ENCODE measurements at places on chromosomes 7 and 10. TPM values are rescaled to one million over a fixed set of nuclear protein-coding genes. Genes with fewer than 3 reads are reported as not detected.
A peak's percentile ranks its signal among the peaks of the same experiment; 100 is the strongest.

Gene ERVW-1
- total RNA-seq = not detected

Gene OR2A12
- not detected for total RNA-seq

Gene FUOM
- total RNA-seq = 13.8 TPM

Gene AKR1C8
- total RNA-seq = not detected

Gene EBLN1
- total RNA-seq = not detected

Gene OPN4
- total RNA-seq = not detected

Gene CRYGN
- total RNA-seq = 0.42 TPM

Gene BHLHA15
- total RNA-seq = not detected

Gene STEAP1
- 37.9 TPM for total RNA-seq

Gene FBXL13
- 1.7 TPM for total RNA-seq

- no peak for DNase-seq
Observed at GRCh38 chr10:7153750-7154149, 257.1 kb downstream of the SFMBT2 start.

DNA sequence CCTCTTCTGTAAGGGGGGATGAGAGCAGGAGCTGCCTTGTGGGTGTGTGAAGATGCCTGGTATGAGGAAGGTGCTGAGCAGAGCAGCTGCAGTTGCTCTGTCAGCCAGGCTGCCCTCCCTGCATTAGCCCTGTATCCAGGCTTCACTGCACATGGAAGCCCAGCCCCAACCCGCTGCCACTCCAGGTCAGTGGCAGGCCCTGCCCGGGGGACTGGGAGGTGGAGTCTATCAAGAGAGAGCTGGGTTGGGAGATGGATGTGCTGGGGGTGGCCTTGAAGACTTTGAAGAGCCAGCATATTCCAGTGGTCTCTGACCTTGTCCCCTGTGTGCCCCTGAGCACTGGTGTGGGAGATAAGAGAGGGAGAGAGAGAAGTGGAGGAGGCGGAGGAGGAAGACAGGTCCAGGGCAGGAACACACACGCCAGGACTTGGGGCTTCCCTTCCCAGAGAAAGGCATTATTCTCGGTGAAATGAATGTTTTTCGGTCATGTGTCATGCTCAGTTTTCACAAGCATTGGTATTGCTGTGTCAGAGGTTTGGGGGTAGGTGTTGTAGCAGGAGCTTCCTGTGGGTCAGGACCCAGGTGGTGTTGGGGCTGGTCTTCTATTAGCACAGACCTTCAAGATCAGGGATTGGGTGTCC is 2.6 kb downstream of the PPIF start:
- DNase-seq = peak; percentile 82

GRCh38 chr10:46025406-46025805 is 5.0 kb downstream of the NCOA4 start:
- no peak for DNase-seq

DNA sequence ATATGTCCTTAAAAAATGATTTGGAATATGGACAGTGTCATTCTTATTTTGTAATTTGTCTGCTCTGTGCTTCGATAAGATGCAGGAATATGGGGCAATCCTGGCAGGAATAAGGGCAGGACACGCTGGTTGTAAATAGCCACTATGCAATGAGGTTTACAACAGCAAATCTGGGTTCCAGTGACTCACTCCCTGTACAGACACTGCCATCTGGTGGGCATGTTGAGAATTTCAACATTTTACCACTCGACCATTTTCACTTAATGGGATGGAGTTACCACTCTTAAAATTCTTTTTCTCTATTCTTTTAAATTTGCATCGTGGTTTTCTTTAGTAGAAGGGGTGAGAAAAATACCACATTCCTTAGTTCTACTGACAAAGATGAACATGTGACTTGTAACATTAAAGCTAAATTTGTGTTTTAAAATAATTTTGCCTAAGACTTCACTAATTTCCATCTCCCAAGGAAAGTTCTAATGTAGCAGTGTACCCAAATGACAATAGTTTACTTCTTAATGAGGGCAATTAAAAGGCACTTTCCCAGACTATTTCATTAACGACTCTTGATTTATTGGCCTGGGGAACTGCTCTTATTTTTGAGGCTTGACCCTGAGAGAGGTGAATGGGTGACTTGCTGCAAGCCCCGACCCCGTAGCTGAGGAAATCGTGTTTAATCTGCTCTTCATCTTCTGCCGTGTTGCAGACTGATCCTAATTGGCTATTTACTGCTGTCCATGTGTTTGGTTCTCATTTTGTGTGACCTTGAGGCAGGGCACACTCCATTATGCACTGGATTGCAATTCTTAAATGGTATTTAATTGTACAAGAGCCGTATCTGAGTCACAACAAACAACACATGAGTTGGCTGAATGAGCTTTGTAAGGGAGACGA is 173.6 kb upstream of the IMMP2L start:
- DNase-seq = no peak

- no peak for DNase-seq
Observed at GRCh38 chr7:10939237-10939910, 34.3 kb upstream of the PHF14 start.

GRCh38 chr7:134016223-134016941 is 110.8 kb upstream of the LRGUK start:
- no peak for DNase-seq

GRCh38 chr7:30330134-30331111 is 46.0 kb downstream of the ZNRF2 start:
- no peak for DNase-seq

DNA sequence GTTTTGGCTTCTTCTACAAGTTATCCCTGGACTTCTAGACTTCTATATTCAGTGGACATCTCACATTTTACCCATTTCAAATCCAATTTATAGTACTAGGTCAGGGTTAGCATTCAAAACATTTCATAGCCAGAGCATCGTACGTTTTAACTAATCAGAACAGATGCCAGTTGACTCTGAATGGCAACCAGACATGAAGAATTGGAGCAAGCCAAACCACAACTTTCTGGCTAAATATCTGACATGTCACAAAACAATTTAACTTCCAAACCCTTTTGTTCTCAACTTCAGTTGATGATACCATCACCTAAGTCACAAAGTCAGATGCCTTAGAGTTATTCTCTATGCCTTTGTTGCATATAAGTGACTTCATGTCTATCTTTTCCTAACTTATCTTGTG is 1105.7 kb downstream of the XPNPEP1 start:
- DNase-seq = no peak

DNA sequence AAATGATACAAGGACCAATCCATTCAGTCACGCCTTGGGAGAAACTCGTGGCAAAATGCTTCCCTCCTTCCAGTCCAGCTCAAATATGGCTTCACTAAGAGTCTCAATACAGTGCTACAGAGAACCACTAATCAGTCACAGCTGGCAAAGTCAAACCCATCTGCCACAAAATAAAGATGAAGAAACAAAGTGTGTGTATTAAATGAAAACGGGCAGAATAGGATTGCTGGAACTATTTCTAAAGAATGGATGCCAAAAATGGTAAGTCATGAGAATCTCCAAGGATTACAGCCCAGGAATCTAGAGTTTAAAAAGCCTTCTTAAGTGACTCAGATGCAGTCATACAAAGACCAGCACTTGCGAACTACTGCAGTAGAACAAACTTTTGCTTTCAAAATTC is 61.9 kb downstream of the CACUL1 start:
- DNase-seq = no peak

DNA sequence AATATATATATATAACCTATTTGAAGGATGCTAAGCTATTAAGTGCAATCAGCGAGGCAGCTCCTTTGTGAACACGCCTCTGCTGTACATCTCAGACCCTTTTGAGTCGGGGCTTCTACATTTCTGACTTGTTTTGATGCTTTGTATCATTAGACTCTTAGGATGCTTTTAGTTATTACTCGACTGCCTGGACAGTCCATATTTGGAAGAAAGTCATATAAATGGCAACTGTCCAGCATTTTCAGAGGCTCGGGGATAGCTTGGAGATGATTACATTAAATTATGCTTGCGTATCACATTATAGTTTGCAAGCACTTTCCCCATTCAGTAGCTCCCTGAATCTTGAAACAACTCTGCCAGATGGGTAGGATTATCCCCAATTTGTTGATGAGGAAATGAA is 257.9 kb downstream of the PTEN start:
- DNase-seq = no peak

DNA sequence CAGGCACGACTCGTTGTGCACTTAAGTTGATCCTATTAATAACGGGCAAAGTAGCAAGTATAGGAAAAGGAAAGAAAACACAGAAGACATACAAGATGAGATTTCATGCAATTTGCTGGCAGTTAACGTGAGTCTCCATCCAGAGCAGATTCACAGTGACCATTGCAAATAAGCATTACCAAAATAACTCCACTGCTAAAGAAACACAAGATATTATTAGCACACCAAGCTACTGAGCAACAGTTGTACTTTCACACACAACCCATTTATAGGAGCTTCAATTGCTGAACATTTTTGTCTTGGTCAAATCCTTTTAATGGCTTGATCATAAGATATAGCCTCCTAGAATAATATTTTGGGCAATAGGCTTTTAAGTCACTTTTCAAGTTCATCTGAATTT is 187.7 kb upstream of the HGF start:
- DNase-seq = no peak

DNA sequence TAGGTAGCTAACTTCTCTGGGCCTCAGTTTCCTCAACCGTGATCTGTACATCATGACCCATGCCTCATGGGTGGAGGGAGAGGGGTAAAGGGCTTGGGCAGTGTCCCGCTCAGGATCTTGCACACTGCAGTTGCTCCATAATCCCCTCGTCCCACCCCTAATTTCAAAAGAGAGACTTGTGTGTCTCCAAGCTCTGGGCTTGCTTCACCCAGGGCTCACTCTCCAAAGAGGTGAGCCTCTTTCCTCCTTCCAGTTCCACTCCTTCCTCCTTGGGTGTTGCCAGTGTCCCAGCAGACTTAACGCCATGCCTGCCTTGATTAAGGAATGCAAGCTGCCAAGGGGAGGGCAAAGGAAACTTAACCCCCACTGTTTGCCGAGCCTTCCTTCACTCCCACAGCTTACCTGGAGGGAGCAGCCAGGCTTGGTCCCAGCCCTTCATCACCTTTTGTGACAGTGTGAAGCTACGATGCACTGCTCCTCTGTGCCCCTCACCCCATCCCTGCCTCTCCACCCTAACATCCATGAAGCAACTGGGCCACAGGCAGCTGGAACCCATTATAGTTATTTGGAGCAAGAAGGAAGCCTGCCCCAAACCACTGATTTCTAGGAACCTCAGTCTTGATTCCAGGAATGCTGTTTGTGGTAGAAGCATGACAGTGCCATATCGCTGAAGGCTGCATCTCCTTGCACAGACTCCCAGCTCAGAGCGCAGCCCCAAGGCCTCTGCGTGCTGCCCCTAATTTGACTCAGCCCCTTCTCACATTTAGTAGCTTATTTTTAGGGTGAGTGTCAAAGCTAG is 363.3 kb downstream of the TNS3 start:
- no peak for DNase-seq

GRCh38 chr7:36515847-36516246 is 126.2 kb downstream of the ANLN start:
- DNase-seq = no peak

- no peak for DNase-seq
Observed at GRCh38 chr7:14073988-14074387, 84.5 kb upstream of the ETV1 start.

GRCh38 chr10:113945075-113945686 is 90.7 kb downstream of the NHLRC2 start:
- no peak for DNase-seq
